Bone marrow (tissue), 2 donors: ENCODE measurements at places on chromosomes 11 and 22.

DNA sequence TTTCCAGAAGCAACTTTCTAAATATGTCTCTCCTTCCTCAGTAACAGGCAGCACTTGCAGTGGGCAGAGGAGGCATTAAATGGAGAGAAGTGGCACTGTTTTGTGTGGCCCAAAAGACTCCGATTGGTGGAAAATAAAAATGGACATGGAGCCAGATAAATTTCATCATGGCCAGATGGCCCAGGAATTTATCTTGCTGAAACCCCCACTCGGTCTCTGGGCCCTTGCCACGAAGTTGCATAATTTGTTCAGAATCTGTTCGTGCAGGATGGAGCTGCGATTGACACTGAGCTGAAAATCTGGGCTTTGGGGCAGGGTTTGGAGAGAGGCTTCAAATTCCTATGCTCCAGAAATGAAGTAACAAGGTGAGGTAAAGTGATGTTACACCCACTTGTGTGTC lies 65.5 kb downstream of the C11orf91 start:
- no peak for DNase-seq

- DNase-seq = no peak
Observed at GRCh38 chr11:1569251-1569780, 2.8 kb downstream of the DUSP8 start.

DNA sequence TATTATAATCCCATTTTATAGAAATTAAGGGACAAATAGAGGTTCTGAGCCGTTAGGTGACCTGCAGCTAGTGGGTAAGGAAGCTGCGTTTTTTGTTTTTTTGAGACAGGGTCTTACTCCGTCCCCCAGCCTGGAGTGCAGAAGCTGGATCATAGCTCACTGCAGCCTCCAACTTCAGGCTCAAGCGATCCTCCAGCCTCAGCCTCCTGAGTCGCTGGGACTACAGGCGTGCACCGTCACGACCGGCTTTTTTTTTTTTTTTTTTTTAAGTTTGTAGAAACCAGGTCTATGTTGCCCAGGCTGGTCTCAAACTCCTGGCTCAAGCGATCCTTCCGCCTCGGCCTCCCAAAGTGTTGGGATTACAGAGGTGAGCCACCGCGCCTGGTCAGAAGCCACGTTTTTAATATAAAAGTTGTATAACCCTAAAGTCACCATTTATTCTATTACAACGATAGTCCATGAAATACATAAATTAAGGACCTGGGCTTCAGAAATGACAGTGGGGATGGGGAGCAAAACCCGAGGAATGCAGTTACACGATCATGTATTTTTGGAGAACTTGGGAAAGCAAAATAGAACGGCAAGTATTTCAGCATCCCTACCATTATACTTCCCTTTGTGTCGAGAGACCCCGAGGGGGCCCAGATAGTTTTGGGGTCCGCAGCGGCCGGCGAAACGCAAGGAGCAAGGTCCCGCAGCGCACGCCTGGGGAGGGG lies 638 bp downstream of the SAAL1 start:
- DNase-seq = no peak

- no peak for DNase-seq
Observed at GRCh38 chr22:28237112-28237511, 318.1 kb upstream of the PITPNB start.

- DNase-seq = no peak
Observed at GRCh38 chr22:46336119-46337078, 885 bp downstream of the TRMU start.

GRCh38 chr11:43690929-43691725 lies 10.6 kb downstream of the HSD17B12 start:
- DNase-seq = no peak

- DNase-seq = no peak
Observed at GRCh38 chr11:44140805-44141204, 45.3 kb downstream of the EXT2 start.

DNA sequence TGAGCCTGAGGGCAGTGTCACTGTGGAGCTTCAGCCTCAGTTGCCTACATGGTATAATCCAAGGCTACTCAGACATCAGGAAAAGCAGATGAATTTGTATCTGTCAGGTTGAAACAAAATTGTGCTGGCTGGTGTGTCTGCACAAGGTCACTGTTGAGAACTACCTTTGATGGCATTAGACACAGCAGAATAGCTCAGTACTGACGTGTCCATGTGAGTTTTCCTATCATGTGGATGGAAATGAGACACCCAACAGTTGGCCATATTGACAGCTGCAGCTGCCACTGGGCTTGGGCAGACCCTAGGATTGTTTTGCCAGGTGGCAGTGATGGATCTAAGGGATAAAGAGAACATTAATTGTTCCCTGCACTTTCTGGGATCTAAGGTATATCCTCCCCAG lies 15.8 kb downstream of the CCDC134 start:
- DNase-seq = no peak

- no peak for DNase-seq
Observed at GRCh38 chr11:1490651-1491050, 4.1 kb upstream of the MOB2 start.

DNA sequence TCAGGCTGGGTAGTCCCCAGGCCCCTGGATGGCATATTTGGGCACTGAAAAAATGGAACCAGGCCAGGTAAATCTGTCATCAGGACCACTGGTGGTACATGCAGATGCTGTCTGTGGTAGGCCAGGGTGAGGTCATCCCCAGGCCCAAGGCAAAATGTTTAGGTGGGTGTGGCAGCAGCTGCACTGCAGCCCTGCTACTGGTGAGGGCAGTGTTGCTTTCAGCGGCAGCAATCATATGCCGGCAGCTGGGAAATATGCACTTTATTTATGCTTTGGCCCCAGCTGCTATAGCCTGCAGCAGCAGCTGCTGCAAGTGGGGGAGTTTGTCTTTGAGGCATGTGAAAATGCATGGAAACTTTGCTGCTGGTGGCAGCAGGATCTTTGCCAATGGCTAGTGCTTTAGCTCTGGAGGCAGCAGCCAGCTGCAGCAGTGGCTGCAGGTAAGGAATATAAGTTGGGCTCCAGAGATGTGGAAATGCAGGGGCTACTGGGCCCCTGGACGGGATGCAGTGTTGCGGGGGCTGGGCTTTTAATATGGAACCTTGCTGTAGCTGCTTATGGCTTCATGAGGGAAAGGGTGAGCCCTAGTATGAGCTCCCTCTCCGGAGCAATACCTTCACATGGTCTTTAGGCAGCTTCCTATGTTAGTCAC lies 365.7 kb upstream of the CADM1 start:
- no peak for DNase-seq

DNA sequence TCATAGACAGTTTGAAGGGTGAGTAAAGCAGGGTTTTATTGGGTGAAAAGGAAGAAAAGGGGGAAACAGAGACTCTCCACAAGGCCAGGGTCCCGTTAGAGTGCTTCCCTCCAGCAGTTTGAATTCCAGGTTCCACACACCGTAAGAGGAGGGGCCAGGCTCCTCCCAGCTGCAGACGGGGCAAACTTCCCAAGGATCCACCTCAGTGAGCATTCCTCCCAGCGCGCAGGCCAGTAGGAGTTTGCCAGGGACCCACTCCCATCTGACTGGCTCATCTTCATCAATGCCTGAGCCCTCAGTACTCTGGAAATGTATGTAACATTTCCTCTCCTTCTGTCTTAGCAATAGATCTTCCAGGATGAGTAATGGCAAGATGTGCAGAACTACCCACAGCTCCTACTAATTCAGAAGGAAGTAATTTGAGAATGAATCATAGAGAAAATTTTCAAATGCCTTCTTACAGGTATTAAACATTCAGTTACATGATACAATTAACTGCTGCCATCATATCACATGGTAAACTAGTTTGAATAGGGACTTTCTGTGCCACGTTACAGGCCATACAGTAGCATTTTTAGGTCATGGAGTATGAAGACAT lies 34.0 kb upstream of the TRPC6 start:
- no peak for DNase-seq

GRCh38 chr11:68351450-68352275 lies 39.3 kb downstream of the LRP5 start:
- no peak for DNase-seq

GRCh38 chr22:27223317-27224177 lies 566.2 kb downstream of the MIAT start:
- no peak for DNase-seq
